ENCODE measurements at places on chromosomes 6 and 20.

DNA sequence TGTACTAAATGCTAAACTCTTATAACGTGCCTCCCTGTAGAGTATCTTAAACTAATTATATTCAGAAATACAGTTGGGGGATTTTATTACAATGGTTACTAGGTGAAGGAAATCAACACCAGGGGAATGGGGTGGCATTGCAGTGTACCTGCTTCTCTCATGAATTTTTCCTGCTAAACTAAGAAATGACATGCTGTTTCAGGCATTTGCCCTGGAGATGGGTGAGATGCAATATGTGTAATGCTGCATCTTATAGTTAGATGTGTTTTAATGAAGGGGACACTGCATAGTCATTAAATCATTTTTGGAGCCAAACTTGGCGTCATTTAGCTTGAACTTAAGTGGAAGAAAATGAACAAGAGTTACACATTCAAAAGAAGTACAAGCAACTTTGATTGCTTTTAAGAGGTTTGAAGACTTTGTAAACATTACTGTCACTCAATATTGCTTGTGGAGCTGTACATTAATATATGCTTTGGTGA is 4.3 kb downstream of the EYA4 start:
- no peak overlapping the region for H3K27ac ChIP-seq
- no peak for DNase-seq
- no peaks in the 10 kb centered on the region for H3K27me3 ChIP-seq
- H3K4me1 ChIP-seq = peaks cover 13% of the 10 kb centered on the region
- H3K36me3 ChIP-seq = no peaks in the 10 kb centered on the region

- no peak for DNase-seq
- H3K27me3 ChIP-seq = no peaks in the 10 kb centered on the region
- no peak overlapping the region for H3K27ac ChIP-seq
These were observed 18.7 kb downstream of the RAB5IF start for GRCh38 chr20:36624068-36624943.

GRCh38 chr20:37308086-37309050 is 18.9 kb downstream of the MANBAL start:
- no peak for DNase-seq
- H3K4me3 ChIP-seq = no peak overlapping the region
- H3K27ac ChIP-seq = no peak overlapping the region
- no peaks in the 10 kb centered on the region for H3K4me1 ChIP-seq

- no peak overlapping the region for H3K4me3 ChIP-seq
- no peaks in the 10 kb centered on the region for H3K27me3 ChIP-seq
- no peaks in the 10 kb centered on the region for H3K4me1 ChIP-seq
- no peak for DNase-seq
- H3K27ac ChIP-seq = no peak overlapping the region
These were observed 11.3 kb upstream of the MYT1 start for GRCh38 chr20:64152906-64153305.

DNA sequence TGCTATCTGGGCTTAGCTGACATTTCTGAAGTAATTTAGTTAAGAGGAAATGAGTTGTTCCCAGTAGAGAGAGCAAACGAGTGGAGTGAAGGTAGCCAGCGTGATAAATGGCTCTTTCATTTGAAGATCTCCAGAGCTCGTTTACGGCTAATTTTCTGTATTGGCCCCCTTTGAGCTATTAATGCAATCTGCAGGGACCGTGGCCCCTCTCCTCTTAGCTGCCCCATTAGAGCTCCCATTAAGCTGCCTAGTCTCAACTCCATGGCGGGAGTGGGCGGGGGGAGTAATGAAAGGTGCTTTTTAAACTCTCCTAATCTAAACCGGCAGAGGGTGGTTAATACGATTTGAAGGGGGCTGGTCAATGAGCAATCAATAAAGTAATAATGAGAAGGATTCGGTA is 12.5 kb downstream of the TFAP2B start:
- DNase-seq = no peak
- no peaks in the 10 kb centered on the region for H3K36me3 ChIP-seq
- H3K27ac ChIP-seq = no peak overlapping the region
- no peak overlapping the region for H3K4me3 ChIP-seq

DNA sequence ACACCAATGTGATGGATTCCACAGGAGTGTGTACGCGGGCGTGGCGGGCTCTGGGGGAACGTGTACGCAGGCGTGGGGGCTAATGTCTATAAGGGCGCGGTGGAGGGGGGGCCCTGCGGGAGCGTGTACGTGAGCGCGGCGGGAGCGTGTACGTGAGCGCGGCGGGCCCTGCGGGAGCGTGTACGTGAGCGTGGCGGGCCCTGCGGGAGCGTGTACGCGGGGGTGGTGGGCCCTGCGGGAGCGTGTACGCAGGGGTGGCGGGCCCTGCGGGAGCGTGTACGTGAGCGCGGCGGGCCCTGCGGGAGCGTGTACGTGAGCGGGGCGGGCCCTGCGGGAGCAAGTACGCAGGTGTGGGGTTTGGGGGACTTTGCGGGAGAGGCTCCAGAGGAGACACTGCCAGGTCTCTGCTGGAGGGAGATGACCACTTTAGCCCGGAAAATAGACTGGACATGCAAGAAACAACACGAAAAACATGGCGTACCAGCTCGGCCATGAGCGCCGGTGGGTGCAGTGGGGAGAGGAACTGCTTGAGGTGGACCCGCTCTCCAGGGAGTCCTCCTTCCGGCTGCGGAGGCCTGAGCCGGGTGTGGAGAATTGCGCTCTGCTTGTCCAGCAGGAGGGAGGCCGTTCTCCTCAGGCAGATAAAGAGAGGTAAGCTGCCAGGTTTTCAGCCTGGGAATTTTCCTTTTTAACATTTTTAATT is 27.8 kb upstream of the SMOC2 start:
- H3K36me3 ChIP-seq = no peaks in the 10 kb centered on the region
- no peaks in the 10 kb centered on the region for H3K4me1 ChIP-seq
- no peak for DNase-seq
- H3K4me3 ChIP-seq = no peak overlapping the region

Measured in B cell (primary cell).